ENCODE measurements at places on chromosomes 2 and 18.
A peak's percentile ranks its signal among the peaks of the same experiment; 100 is the strongest.

DNA sequence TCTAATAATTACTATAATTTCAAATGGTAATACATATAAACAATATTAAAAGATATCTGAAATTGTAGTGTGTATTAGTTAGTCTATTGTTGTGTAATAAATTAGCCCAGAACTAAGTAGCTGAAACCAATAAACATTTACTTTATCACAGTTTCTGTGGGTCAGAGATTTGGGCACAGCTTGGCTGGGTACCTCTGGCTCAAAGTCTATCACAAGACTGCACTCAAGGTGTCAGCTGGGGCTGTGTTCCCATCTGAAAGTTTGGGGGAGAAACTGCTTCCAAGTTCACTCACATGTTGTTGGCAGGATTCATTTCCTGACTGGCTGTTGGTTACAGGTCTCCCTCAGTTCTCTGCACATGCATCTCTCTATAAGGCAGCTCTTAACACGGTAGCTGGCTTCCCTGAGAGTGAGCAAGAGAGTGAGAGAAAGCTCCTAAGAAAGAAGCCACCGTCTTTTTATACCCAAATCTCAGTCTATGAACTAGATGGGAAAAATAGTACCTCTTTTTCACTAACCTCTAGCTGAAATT, 25.6 kb upstream of the WIPF1 start:
- DNase-seq: no peak

- no peak for DNase-seq
These were observed 80.1 kb downstream of the GALNT1 start for GRCh38 chr18:35661483-35662146.

DNA sequence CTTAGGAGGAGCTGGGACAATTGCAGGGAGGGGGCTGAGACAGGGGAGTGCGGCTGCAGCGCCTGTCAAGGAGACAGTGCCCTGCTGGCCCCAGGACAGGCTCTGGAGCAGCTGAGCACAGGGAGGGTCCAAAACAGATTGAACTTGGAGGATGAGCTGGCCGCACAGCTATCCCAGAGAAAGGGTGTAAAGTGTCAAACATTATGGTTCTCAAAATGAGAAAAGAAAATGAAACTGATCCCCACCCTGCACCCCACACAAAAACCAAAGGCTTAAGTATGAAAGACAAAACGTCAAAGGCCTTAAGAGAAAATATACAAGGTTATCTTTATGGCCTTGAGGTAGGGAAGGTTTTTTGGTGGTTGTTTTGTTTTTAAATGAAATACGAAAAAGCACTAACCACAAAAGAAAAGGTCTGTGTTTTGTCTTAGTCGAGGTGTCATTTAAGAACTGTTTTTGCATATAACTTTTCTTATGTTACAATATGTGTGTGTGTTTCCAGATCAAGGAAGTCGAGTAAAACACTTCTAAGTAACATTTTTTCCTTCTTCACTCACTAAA, 111.8 kb downstream of the HDAC4 start:
- peak; percentile 50 for DNase-seq

GRCh38 chr18:79794846-79795245, 2.9 kb upstream of the KCNG2 start:
- DNase-seq: no peak

DNA sequence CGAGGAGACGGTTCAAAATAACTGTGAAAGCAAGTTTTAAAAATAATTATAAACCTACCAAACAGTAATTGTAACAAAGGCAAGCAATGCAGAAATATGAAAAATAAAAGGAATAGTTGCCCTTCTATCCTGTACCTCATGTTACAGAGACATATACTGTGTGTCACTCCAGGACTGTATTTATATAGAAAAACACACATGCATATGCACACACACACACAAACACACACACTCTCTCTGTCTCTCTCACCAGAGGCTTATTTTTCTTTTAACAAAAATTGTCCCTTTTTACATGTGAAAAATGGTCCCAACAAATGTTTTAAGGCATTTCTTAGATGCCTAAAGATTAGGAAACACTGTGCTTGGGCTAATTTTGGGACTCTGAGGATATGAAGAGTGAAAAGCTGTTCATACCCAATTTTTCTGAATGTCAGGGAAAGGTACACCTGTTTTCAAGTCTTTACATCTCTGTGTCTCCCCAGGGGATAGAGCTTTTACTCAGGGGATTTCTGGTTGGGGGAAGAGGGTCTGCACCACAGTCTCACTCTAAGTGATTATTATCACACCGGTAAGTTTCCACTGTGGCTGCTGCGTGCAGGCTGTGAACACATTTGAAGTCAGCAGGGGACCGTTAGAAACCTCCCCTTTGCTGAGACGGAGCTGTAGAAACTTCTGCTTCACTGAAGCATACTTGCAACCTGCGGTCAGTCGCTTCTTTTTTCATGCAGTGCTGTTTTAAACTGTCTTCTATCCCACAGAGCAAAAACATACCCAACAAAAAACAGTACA, 51.4 kb upstream of the SPAG16 start:
- DNase-seq: no peak

DNA sequence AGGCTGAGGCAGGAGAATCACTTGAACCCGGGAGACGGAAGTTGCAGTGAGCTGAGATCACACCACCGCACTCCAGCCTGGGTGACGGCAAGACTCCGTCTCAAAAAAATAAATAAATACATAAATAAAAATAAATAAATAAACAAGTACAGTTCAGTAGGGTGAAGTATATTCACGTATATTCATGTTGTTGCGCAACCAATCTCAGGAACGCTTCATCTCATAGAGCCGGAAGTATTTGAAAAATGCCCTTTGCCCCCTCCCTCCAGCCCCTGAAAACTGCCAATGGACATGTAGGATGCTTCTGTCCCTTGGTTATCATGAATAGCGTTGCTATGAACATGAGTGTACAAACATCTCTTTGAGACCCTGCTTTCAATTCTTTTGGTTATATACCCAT, 132.0 kb downstream of the DTNB start:
- no peak for DNase-seq

DNA sequence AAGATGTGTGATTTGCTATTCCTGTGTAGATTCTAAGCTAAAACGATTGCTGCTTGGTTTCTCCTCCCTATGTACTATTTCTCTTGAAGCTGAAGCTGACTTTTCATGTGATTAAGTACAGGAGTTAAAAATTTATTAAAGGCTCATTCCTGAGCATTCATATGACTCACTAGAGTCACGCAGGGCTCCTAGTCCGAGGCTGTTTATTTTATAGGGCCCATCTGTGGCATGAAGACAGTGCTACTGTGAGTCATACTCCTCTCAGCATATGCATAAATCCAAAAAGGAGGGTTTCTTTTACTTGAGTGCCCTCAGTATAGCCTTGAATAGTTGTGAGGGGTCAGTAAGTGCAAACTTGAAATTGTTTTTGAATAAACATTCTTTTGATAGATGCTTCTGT, 378.8 kb downstream of the PTPRM start:
- no peak for DNase-seq

- no peak for DNase-seq
These were observed 334.7 kb upstream of the SLC39A10 start for GRCh38 chr2:195322324-195322723.
